ENCODE measurements at places on chromosomes 1 and 21.

- DNase-seq = no peak
Measured at GRCh38 chr1:81833722-81834121, 33.0 kb downstream of the ADGRL2 start.

DNA sequence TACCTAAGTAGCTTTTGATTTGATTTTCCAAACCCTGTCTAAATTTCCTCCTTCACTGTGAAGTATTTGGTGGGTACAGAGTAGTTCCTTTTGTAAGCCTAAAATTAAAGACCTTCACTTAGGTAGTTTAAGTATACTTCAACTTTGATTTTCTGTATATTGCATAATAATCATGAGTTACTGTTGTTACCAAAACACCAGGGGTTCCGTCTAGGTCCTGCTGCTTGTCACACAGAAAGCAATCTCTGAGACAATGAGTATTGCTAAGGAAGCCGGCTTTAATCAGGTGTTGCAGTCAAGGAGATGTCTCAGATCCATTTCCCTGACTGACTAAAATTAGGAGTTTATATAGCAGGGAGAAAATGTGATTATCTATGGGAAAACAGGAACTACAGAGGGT is 15.3 kb downstream of the RPS6KC1 start:
- DNase-seq = no peak

DNA sequence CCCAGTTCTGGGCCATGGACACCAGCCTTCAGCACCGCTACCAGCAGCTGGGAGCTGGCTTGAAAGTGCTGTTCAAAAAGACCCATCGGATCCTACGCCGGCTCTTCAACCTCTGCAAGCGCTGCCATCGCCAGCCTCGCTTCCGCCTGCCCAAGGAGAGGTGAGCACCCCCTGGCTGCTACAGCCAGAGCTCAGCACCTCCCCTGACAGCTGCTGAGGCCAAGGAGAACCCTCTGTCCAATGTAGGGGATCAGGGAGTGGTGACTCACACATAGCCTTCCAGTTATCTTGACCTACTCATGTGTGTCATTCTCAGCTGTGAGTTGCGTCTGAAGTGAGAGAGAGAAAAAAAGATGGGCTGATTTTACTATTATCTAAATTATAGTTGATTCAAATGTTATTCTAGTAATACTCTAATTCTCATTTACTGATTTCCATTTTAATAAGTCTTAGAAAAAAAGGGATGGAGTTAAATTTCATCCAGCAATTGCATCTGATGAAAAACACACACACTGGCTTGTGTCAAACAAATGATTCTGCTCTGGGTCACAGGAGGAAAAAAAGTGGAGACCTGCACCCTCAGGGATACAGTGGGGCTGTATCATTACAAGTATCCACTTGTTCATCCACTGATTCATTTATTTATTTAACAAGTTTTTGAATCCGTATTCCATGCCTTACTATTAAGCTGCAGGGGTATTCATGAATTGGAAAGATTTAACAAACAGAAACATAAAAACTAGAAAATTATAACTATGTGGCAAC is 108.0 kb downstream of the BRINP2 start:
- no peak for DNase-seq

DNA sequence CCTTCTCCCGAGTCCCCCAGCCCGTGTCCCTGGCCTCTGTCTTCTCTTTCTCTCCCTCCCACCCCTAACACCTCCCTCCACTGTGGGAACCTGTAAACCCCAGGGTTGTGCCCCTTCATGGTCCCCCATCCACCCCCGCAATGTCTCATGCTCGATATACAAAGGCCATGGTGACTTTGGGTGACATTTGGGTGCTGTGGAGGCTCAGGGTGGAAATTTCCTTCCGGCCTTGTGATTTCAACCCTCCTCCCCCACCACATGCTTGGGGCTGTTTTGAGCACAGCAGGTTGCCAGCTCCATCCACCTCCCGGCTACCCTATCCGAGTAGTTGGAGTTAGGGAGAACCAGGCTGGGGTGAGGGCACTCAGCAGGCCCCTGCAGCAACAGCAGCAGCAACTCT is 25.7 kb upstream of the VPS13D start:
- no peak for DNase-seq

- no peak for DNase-seq
Measured at GRCh38 chr1:106564192-106564591, 492.3 kb upstream of the PRMT6 start.

All from HCT116 (cell line).